ENCODE measurements at places on chromosomes 1 and 21.

- no peak for DNase-seq
Measured at GRCh38 chr1:193919827-193920226, 733.4 kb upstream of the B3GALT2 start.

GRCh38 chr1:152022474-152022873, 14.3 kb downstream of the S100A11 start:
- DNase-seq, result no peak

DNA sequence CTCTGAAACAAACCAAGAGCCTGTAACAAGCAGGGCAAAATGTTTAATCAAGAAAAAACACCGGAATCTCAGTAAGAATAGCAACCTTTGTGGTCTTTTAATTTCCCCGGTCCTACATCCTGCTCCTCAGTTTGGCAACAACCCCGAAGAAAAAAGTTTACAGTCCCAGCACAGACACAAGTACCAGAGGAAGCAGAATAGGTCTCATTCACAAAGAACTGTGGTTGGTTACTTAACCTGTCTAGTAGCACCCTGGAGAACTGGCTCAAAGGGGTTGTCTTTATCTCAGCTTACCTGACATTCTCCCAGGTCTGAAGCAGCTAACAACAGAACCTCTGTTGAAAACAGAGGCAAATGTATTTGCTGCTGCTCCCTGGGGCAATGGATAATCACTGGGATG, 399.3 kb downstream of the AJAP1 start:
- DNase-seq, result no peak

DNA sequence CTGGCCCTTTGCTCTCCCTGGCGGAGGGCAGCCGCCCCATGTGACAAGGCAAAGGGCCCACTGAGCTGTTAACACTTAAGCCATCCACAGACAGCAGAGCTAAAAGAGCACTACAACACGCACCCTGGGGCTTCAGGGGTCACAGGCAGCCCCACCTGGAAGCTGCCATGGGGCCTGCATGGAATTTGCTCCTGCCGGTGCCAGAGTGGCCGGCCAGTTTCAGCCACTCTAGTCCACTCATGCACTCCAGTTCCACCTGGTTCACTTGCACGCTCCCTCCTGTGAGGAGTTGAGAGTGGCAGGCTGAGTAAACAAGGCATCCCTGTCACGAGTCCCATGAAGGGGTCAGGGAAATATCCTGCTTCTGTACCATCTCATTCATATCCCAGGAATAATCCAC, 55.3 kb downstream of the RIMS3 start:
- DNase-seq, result no peak

GRCh38 chr1:166929911-166930310, 45.4 kb downstream of the ILDR2 start:
- DNase-seq, result no peak

DNA sequence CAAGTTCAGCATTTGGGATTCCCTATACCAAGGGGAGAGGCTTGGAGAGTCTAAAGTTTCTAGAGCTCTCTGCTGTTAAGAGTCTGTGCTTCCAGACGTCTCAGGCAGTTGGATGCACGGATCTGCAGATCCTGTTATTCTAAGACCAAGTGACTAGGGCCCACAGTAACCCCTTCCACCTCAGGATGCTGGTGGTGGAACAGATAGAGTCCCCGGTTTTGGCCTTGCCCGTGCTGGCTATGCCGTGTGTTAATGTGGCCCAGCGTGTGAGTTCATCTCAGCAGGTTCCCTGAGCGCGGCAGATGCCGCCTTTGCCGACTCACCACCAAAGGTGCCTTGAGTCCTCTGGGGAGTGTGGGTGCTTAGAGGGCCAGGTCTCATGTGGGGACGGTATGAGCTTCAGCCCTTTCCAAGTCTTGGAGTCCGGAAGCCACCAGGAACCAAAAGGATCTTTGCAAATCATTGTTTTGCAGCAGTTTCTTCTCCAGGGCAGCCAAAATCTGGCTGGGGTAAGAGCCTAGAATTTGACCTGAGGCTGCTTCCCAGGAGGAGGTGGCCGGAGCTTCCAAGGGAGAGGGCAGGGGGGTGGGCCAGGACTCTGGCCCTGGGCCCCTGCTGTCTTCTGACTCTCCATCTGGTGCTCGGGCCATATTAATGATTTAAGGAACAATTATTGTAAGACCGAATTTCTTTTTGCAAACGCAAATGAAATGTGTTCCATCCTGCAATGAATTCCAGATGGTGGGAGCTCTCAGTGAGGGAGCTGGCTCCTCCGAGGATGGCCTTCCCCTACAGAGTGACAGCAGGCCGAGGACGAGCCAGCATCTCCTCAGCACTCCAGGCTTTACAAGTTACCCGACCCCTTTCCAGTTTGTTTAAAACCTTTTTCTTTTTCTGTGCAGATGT, 205.7 kb downstream of the FOXD2 start:
- peak; percentile 29 for DNase-seq

All from AG20443 (cell line).